Fibroblast of skin of scalp (primary cell): ENCODE measurements at places on chromosomes 11 and 22.

DNA sequence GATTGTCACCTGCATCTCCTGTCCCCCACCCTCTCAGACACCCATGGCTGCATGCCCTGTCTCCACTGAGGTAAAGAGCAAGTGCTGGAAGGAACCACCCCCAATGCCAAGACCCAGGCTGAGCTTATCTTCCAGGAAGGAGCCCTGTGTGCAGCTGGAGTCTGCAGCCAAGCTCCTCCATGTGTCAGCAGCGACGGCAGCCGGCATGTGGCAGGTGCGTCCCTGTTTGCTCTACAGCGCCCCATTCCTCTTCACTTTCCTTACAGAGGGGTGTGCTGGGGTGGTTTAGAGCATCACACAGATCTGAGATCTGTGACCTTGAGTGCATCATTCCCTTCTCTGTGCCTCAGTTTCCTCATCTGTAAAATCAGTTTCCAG is 7.7 kb upstream of the MN1 start:
- DNase-seq = no peak

DNA sequence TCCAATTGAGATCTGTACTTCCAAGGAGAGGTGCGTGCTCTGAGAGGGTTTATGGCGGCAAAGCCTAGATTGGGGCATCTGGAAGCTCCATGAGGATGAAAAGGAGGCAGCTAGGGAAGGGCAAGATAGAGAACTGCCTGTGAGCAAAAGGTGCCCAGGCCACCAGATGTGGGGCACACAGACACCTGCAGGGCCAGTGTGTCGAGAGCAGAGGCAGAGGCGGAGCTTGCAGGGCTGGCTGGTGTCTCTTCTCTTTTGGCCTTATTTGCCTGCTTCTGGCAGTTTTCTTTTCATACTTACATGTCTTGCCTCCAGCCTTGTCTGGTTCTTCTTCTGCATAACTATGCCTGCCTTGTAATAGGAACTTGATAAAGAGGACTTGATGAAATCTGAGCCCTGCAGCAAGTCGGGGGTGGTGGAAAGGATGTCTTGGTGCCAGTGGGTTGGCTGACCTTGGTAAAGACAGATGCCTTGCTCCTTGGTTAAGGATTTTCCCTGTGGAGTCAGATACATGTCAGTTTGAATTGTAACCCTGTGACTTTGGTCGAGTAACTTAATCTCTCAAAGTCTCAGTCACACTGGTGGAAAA is 680.3 kb downstream of the NTM start:
- DNase-seq = no peak

DNA sequence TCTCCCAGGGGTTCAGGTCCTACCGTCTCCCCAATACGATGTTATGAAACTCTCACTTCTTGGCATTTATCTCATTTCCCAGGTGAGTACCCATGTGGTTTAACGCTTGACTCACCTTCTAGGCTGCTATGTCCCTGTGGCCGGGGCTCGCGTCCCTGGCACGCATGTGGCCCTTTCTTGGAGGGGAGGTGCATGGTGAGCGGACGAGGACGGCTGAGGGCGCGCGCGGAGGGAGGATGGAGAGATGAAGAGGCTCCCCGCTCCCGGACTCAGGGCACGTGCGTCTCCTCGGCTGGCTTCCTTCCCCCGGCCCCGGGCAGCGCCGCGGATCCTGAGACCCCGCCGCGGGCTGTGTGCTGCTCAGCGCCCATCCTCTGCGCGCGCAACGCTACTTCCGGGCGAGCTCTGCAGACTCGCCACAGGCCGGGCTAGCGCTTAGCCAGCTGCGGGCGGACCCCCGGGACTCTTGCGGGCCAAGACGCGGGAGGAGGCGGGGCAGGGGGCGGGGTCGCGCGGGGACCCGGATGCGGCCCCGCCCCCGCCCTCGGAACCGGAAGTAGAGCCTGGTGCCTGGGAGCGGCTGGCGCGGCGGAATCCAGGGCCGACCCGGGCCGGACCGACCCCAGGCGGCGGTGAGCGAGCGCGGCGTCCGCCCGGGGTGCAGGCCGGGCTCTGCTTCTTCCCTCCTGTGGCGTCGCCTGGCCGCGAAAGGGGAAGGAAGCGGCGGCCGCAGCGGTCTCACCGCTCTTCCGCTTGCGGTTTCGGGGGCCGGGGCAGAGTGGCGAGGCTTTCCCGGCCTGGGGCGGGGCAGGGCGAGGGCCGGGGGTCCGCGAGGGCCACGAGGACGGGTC is at the start of gene CTTN:
CTTN (plus strand) TSS at position 547 of the 851 bp plus-strand sequence. CDS start 8,769 bp downstream, outside the sequence.
- peak; percentile 87 for DNase-seq

GRCh38 chr11:59841514-59841913 is 3.8 kb downstream of the CBLIF start:
- DNase-seq = no peak

DNA sequence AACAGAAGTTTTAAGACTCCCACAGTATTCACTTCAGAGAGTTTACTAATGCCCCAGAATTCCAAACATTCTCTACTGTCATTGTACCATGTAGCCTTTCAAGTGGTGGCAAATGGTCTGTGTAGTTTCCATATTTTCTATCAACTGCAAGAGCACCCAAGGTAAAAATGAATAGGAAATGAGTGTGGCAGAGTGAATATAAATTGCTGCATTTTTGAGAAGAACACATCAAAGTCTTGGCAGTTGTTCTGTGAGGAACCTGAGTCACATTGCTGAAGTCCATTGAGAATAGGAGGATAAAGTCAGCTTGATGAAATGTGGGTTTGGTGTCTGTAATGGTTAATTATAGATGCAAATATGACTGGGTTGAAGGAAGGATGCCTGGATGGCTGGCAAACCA is 193.6 kb downstream of the AASDHPPT start:
- no peak for DNase-seq

- no peak for DNase-seq
These were observed 36.3 kb downstream of the BCR start for GRCh38 chr22:23216461-23217170.

DNA sequence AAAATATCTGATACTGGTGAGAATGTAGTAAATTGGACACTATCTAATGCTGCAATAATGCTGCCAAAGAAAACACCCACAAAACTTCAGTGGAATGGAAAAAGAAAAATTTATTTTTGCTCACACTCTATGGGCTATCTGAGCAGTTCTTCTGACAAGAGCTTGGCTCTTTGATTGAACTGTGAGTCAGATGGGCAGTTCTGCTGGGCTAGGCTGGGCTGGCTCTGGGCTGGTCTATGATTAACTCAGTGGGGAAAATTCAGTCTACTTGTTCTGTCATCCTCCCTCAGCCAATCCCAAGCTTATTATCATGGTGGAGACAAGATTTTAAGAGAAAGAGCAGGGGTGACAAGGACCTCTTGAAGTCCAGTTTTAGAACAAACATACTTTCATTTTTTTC is 1404.8 kb downstream of the LRRC4C start:
- no peak for DNase-seq

DNA sequence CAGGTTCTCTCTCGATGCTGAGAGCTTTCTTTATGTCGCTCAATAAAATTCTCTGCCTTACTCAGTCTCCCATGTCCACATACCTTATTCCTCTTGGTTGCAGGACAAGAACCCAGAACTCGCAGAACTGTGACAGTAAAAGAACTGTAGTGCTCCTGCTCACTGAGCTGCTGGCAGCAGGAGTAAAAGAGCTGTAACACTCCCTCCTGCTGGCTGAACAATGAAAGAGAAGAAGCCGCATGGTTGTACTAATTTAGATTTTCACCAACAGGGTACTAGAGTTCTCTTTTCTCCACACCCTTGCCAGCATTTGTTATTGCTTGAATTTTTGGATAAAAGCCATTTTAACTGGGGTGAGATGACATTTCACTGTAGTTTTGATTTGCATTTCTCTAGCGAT is 433.2 kb downstream of the GUCY1A2 start:
- peak; percentile 62 for DNase-seq

DNA sequence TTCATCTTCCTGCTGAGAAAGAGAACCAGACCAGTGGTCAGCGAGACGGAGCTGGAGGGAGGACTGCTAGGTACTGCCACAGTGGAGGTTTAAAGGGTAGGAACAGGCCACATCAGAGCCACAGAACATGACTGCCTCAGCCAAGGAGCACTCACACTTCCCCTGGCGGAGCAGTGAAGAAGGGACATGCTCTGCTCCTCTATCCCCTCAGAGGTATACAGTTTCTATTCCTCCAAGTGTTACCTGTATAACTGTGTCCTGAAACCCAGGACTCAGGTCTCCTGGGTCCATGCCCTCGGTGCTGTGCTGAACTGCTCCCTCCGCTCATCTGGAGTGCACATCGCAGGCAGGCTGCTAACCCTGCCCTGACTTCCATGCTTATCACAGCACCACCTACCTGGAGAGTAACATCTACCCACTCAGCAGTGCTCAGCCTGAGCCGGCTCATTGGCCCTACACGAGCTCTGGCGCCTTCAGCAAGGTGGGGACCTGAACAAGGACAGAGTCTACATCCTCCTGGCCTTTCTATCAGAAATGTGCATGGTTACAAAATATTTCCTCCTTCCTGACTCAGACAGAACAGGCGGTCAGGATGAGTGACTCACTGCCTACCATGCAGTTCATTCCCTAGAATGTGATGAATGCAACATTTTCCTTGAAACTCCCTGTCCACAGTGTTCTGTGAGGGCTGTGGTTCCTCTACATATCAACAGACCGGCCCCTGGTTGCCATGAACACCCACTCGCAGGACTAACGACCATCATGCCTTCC is 52.9 kb downstream of the C11orf58 start:
- peak; percentile 91 for DNase-seq

DNA sequence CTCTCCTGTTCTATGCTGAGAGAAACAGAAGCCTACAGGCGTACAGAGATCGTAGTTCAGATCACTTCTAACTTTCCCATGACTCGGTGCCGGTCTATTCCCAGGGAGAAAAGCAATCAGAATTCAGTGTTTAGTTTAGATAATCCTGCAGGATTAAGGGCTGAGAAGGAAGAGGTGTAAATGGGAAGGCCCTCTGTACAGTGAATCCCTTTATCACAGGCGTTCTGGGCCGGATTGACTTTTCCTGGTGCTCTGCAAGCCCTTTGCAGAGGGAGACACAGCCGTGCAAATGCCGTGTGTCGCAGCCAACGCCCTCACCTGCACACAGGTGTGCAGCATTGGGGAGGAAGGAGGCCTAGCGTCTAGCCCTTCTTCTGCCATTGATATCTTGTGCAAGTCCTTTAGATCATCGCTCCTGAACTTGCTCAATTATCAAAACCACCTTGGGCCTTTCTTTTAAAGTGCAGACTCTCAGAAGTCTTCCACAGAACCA is 90.6 kb downstream of the DSCAML1 start:
- no peak for DNase-seq

DNA sequence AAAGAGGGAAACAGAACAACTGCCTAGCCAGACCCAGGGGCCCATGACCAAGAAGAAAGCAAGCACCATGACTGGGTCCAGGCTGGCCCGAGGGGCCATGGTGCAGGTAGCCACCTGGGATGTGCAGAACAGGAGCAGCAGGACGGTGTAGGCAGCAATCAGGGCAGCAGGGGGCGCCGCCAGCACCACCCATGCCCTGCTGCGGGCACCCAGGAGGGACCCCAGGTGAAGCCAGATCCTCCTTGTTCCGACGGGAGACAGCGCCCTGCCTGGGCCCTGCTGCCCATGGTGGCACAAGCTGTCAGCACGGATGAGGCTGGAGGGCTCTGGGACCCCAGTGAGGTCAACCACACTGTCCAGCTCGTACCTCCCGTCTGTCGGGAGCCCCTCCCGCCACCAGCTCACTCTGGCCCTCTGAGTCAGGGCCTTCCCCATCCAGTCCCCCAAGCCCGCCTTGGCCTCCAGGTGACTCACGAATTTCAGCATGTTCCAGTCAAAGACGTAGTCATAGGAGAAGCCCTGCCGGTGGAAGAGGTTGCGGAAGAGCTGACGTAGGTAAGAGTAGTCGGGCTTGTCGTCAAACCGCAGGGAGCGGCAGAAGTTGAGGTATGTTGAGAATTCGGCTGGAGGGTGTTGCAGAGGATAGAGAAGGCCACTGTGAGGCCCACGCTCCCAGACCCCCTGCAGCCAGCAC is 18.8 kb downstream of the CSNK1E start:
- DNase-seq = peak; percentile 36

DNA sequence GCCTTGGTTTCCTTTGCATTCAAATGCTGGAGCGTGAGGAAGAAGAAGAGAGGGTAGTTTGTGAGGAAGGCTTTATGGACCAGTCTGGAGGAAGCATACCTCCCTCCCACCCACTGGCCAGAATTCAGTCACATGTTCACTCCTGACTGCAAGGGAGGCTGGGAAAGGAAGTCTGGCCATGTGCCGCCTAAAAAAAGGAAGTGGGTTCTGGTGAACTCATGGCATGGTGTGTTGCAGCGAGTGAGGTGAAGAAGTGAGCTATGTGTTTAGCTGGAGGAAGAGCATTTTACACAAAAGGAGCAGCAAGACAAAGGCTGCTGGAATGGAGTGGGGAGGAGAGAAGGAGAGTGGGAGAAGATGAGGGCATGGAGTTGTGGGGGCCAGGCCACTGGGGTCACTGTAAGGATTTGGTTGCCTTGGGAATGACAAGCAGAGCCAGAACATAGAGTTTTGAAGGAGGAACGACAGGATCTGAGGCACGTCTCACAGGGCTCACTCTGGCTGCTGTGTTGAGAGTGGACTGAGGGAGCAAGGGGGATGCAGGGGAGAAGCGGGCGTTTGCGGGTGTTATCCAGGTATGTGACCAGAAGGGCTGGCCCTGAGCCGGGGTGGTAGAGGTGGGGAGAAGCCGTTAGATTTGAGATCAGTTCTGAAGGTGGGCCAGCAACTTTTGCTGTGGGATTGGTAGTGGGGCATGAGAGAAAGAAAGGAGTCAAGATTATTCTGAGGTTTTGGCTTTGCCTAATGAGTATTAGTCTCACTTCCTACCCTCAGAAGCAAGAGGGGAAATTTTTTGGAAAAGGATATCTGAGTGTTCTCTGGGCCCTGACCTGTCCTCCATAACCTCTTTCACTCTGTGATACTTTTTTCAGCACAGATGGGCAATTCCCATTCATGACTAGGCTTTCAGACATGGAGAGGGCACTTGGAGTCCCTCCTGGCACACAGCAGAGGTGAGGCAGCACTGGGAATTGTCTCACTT is 26.4 kb downstream of the BMAL1 start:
- no peak for DNase-seq

- DNase-seq = no peak
These were observed 11.7 kb upstream of the UCP3 start for GRCh38 chr11:74020539-74020938.

DNA sequence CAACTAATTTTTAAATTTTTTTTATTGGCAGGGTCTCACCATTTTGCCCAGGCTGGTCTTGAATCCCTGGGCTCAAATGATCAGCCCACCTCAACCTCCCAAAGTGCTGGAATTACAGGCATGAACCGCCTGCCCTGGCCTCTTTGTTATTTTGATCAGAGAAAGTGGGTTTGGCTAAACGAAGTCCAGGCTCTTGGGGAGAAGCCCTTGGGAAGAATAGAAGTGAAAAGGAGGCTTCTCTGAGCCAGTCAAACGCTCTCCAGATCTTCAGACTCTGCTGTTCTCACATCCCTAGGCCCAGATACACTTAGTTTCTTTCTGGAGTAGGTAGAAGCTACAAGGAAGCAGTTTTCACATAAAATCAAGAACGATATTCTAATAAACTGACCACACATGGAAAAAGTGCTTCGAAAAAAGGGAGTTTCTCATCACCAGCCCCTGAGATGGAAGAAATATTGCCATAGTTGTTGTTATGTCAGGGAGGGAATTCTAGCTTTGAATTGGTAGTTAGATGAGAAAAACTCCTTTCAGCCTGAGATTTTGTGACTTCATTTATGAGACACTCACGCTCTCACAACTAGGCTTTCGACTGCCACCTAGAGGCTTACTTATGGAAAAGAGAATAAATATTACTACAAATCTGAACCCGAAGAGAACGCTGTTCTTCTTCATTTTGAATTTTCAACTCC is 41.7 kb upstream of the AQP11 start:
- peak; percentile 69 for DNase-seq

GRCh38 chr11:75339685-75340409 is 11.6 kb downstream of the ARRB1 start:
- no peak for DNase-seq
